Left lung (tissue), 14 donors: ENCODE measurements at places on chromosomes 5 and 9.

DNA sequence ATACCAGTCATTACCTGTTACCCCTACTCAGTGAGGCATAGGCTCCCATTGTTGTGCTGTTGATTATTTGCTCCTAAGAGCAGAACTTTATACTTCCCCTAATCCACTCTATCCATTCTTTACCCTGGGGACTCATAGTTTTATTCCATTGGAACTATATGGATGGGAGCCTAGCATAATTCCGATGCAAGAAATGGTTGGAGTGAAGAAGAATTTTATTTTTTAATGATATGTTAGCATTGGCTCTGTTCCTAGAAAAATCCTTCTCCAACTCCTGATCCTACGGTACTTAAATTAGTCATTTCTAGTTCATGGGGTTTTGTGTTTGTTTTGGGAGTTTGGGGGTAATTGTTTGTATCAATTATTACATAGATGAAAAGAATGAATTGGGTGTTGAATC lies 191.5 kb downstream of the GOLPH3 start:
- no peak overlapping the region for H3K4me3 ChIP-seq
- no peak for DNase-seq
- no peaks in the 10 kb centered on the region for H3K4me1 ChIP-seq

DNA sequence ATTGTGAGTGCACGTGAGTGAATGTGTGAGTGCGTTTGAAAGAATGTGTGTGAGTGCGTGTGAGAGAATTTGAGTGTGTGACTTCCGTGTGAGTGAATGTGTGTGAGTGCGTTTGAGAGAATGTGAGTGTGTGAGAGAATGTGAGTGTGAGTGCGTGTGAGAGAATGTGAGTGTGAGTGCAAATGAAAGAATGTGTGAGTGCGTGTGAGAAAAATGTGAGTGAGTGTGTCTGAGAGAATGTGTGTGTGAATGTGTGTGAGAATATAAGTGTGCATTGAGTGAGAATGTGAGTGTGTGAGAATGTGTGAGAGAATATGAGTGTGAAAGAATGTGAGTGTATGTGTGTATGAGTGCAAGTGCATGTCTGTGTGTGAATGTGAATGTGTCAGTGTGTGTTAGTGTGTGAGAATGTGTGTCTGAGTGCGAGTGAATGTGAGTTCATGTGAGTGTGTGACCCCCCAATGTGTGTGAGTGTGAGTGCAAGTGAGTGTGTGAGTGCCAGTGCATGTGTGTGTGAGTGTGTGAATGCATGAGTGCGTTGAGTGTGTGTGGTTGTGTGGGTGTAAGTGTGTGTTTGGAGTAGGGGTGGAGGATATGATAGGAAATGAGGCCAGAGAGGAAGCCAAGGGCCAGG lies 37.9 kb upstream of the LHX2 start:
- no peak for DNase-seq
- H3K27ac ChIP-seq = no peak overlapping the region
- H3K4me1 ChIP-seq = no peaks in the 10 kb centered on the region
- peaks cover 3% of the 10 kb centered on the region for H3K27me3 ChIP-seq
- no peaks in the 10 kb centered on the region for H3K36me3 ChIP-seq
- no peak overlapping the region for H3K4me3 ChIP-seq

GRCh38 chr9:112493393-112494137 lies 6.9 kb downstream of the KIAA1958 start:
- DNase-seq = no peak
- no peak overlapping the region for H3K4me3 ChIP-seq
- H3K27me3 ChIP-seq = no peaks in the 10 kb centered on the region
- peaks cover 30% of the 10 kb centered on the region for H3K4me1 ChIP-seq
- H3K36me3 ChIP-seq = no peaks in the 10 kb centered on the region

DNA sequence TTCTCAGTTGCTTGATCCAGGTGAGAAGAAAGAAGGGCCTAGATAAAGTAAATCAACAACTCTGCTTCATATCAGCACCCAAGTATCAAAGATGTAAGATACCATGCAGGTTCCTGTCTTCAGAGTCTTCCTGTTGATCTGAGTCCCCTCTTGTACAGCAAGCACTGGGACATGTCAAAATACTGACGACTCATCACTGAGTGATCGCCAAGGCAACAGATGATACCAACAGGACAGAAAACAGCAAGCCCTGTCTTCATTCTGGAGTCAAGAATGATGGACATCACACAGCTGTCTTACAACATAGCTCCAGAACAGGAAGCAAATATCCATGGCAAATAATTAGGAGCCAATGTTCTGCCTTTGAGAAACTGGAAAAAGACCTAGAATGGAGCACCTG lies 83.7 kb downstream of the TARS1 start:
- H3K27ac ChIP-seq = no peak overlapping the region
- no peaks in the 10 kb centered on the region for H3K27me3 ChIP-seq
- H3K4me1 ChIP-seq = no peaks in the 10 kb centered on the region
- H3K36me3 ChIP-seq = no peaks in the 10 kb centered on the region
- no peak overlapping the region for H3K4me3 ChIP-seq

GRCh38 chr5:78554670-78555069 lies 93.9 kb downstream of the LHFPL2 start:
- H3K4me1 ChIP-seq = peaks cover 18% of the 10 kb centered on the region
- no peak overlapping the region for H3K27ac ChIP-seq

DNA sequence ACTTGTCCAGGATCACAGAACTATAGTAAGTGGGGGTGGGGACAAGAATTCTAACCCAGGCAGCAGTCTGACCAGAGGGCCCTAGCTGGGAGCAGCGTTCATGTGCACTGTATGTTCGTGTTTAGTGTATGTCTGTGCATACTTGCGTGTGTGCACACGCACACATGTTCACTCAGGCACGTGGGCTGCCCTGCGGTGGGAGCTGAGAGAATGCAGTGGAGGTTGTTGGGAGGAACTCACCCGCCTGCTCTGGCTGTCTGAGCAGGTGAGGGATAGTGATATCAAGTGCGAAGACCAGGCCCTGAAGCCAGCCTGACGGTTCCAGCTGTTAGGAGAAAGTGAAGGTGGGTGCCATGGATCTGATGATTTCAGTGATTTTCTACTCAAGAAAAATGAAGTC lies 942 bp downstream of the DCANP1 start:
- H3K4me3 ChIP-seq = no peak overlapping the region
- no peak overlapping the region for H3K27ac ChIP-seq
- no peak for DNase-seq
- no peaks in the 10 kb centered on the region for H3K27me3 ChIP-seq

- peaks cover 8% of the 10 kb centered on the region for H3K4me1 ChIP-seq
- peaks cover 6% of the 10 kb centered on the region for H3K27me3 ChIP-seq
- peak within 1 kb of the TSS; percentile 23 for H3K4me3 ChIP-seq
- no peak within 1 kb of the TSS for H3K27ac ChIP-seq
- DNase-seq = peak; percentile 68
- no peaks in the 10 kb centered on the region for H3K36me3 ChIP-seq
Observed at GRCh38 chr5:138274189-138274853, at the start of gene GFRA3. TSS of gene GFRA3 (minus strand) at chr5:138274621. CDS start at chr5:138274424, 197 bp downstream.

GRCh38 chr5:125125031-125125823 lies 378.8 kb upstream of the ZNF608 start:
- H3K27me3 ChIP-seq = no peaks in the 10 kb centered on the region
- no peaks in the 10 kb centered on the region for H3K4me1 ChIP-seq
- peak overlapping the region; percentile 2 for H3K27ac ChIP-seq
- H3K36me3 ChIP-seq = no peaks in the 10 kb centered on the region

DNA sequence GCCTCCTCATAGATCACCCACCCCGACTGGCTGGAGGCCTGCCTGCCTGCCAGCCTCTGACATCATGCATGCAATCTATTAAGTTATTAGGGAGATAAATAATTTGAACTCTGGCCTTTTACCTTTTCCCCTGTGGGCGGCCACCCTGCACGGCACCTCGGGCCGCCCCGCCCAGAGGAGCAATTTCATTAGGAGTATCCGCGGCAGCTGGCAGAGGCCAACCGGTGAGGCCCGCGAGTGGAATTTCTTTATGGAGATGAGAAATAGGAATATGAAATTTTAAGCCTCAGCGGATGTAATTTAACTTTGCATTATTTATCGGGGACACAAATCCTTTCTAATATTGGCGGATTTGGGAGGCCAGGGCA lies 22.5 kb downstream of the LHX3 start:
- peaks cover 6% of the 10 kb centered on the region for H3K27me3 ChIP-seq
- no peak overlapping the region for H3K4me3 ChIP-seq
- DNase-seq = no peak
- H3K36me3 ChIP-seq = no peaks in the 10 kb centered on the region
- H3K4me1 ChIP-seq = no peaks in the 10 kb centered on the region

DNA sequence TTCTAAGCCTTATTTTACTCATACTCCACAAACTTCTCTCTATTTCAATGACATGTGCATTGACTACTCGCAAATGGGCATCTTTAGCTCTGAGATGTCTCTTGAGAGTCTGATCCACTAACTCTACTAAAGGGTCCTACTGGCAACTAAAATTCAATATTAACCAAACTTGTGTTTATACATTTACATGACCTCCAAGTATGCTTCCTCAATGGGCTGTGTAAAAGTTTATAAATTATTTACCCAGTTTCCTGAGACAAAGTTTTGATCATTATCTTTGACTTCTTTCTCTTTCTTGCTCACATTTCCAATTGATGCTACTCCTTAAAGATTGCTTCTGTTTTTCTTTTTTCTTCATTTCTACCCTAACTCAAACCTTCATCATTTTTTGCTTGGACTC lies 510.1 kb upstream of the DAB2 start:
- no peaks in the 10 kb centered on the region for H3K4me1 ChIP-seq
- H3K27me3 ChIP-seq = peaks cover 3% of the 10 kb centered on the region
- DNase-seq = no peak
- H3K4me3 ChIP-seq = no peak overlapping the region
- H3K27ac ChIP-seq = no peak overlapping the region
- no peaks in the 10 kb centered on the region for H3K36me3 ChIP-seq

DNA sequence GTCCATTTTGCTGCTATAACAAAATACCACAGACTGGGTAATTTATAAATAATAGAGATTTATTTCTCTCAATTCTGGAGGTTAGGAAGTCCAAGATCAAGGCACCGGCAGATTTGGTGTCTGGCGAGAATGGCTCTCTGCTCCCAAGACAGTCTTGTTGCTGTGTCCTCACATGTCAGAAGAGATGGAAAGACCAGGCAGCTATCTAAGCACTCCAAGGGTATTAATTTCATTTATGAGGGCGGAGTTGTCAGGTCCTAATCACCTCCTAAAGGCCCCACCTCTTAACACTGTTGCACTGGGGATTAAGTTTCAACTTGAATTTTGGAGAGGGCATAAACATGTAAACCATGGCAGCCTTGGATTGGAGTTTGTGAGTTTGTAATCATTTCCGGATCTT lies 30.3 kb downstream of the ADCY2 start:
- H3K27ac ChIP-seq = no peak overlapping the region
- no peaks in the 10 kb centered on the region for H3K4me1 ChIP-seq
- no peak for DNase-seq
- no peaks in the 10 kb centered on the region for H3K27me3 ChIP-seq

DNA sequence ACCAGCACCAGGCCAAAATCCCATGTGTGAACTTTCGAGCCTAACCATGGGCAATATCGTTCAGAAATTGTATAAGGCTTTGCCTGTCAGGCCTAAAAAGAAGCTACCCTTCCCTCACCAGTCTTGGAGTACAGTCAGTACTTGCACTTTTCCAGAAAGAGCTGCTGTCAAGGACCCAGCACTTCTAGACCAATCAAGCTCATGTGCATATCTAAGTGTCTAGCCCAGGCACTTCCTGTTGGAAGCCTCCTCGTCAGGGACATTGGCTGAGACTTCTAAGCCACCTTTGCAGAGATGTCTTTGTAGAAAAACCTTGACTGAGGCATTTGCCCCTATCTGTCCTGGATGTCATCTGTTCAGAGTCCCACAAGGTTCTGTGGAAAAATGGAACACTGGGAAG lies 1930.5 kb downstream of the EFNA5 start:
- no peaks in the 10 kb centered on the region for H3K36me3 ChIP-seq
- no peaks in the 10 kb centered on the region for H3K27me3 ChIP-seq
- no peak overlapping the region for H3K4me3 ChIP-seq
- DNase-seq = no peak
- H3K27ac ChIP-seq = no peak overlapping the region
- H3K4me1 ChIP-seq = no peaks in the 10 kb centered on the region

GRCh38 chr5:115854139-115854538 lies 12.4 kb downstream of the AP3S1 start:
- H3K4me1 ChIP-seq = peaks cover 51% of the 10 kb centered on the region
- DNase-seq = no peak
- H3K4me3 ChIP-seq = no peak overlapping the region
- no peak overlapping the region for H3K27ac ChIP-seq
- no peaks in the 10 kb centered on the region for H3K36me3 ChIP-seq

DNA sequence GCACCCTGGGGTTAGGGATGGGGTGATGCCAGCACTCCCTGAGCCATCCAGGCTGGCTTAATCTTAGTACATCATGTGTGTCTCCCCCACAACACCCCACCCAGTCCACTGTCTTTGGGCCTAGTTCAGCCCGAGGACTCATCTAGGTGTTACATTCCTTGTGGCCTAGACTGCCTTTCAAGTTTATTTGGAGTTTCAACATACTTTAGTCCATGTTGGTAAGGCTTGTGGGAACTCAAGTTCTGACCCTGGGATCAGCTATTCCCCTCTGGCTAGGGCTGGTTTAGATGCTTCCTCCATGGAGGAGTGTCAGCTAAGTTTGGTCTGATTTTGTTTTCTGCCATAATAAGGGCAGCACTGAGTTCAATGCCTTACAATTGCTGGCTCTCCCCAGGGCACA lies 302.4 kb downstream of the SMARCA2 start:
- H3K27me3 ChIP-seq = no peaks in the 10 kb centered on the region
- no peak overlapping the region for H3K4me3 ChIP-seq
- no peak overlapping the region for H3K27ac ChIP-seq
- H3K36me3 ChIP-seq = no peaks in the 10 kb centered on the region
- no peak for DNase-seq
- H3K4me1 ChIP-seq = no peaks in the 10 kb centered on the region

- no peak for DNase-seq
- no peak overlapping the region for H3K4me3 ChIP-seq
- no peaks in the 10 kb centered on the region for H3K27me3 ChIP-seq
Observed at GRCh38 chr5:95689680-95690079, 6.9 kb upstream of the SPATA9 start.

DNA sequence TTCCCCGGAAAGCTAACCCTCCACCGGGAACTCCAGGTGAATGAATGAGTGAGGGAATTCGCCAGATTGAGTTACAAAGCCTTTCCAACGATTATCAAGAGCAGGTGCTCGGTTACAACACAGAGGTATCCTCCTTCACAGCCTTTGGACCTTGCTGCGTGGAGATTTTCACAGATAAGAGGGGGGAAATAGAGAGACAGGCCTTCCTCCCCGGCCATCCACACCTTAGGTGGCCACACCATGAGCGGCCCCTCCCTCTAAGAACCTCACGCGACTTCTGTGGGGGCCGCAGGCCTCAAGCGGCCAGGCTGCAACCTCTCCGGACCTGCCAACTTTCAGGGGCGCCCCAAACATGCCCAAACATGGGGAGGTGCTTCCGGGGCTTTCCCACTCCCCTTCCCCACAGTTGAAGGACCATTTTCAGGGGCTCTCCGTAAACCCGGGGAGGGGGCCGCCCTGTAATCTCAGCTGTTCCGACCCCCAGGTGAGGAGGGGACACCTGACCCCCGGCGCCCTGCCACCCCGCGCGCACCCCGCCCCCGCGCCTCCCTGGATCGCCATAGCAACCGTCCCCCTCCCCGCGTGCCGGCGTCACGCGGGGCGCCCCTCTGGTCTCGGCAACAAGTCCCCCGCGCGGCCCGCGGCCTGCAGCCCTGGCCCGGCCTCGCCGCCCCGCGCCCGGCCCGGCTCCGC lies 603 bp downstream of the DENND1A start:
- H3K27me3 ChIP-seq = no peaks in the 10 kb centered on the region
- H3K27ac ChIP-seq = peak overlapping the region; percentile 43
- DNase-seq = no peak
- H3K36me3 ChIP-seq = no peaks in the 10 kb centered on the region
- H3K4me3 ChIP-seq = peak overlapping the region; percentile 73

GRCh38 chr5:90853750-90854149 lies 295.2 kb downstream of the ADGRV1 start:
- no peaks in the 10 kb centered on the region for H3K27me3 ChIP-seq
- H3K36me3 ChIP-seq = no peaks in the 10 kb centered on the region
- no peak overlapping the region for H3K4me3 ChIP-seq
- H3K27ac ChIP-seq = no peak overlapping the region
